Activated T-cell treated with anti-CD3 and anti-CD28 coated beads for 48 hours (primary cell): ENCODE measurements at places on chromosomes 16 and 17.

DNA sequence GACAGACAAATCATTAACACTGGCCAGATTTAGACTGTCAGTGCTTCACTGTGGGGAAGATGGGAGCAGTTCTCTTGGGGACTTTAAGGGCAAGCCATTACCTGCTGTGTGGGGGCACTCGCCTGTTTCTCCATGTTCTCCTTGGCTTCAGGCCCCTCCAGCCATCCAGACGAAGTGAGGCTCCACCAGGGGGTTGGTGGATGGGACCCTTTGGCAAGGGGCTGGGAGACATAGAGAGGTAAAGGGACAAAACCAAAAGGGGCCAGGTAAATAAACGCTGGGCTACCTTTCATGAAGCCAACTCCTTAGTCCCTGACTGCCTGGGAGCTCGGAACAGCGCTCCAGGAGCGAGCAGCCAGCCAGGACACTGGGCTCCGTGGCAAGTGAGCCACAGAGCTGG, 14.0 kb downstream of the TBX4 start:
- DNase-seq = no peak

DNA sequence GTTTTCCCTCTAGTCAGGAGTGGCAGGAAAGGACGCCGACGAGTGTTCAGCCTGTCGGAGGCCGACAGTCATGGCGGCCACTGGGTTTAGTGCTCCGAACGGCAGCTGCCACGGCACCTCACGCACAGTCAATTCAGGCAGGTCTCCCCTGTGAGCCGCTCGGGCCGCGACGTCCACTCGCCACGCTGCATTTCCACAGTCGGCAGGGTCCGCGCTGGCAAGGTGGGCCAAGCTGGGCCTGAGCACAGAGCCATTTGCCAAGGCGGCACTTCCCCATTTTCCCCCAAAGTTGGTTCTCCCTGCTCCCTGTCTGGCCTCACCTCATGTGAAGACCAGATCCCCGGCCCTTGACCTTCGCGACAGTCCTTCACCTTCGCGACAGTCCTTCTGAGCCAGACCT, 81.9 kb downstream of the SOCS1 start:
- no peak for DNase-seq

DNA sequence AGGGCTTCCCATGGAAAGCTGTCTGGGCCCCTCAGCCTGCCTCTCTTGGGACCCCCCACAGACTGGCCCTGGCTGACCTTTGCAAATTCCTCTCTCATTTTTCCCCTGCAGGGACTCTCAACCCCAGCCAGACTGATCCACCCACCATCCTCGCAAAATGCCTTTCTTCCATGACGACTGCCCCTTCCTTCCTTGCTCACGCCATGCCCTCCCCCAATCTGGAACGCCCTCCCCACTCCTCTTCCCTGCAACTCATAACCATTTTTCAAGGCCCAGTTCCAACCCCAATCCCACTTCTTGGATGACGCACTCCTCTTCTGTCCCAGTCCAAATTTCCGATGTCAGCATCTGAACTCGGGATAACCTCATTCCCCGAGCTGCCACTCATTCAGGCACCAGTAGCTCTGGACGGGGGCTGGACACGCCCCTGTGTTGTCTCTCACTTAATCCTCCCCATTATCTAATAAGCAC, 1.3 kb upstream of the DNAI2 start:
- no peak for DNase-seq

GRCh38 chr16:1877089-1877488, 5.1 kb upstream of the MEIOB start:
- no peak for DNase-seq

DNA sequence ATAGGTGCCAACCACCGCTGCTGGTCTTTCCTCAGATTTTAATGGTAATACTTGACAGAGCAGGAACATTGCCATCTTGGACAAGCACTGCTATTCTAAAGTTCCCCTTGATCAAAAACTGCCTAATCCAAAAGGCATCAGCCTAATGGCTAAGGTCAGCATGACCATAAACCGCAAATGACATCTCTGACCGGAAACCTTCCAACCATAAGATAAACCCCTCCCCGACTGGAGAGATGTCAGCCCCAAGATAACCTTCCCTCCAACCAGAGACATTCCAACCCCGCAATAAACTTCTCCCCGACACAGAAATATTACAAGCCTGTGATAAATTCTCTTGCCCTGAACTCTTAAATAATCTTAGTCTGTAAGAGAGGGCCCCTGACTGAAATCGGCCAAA, 7.4 kb upstream of the DHX40 start:
- DNase-seq = no peak

GRCh38 chr17:34261568-34262337, 6.7 kb downstream of the CCL2 start:
- no peak for DNase-seq

DNA sequence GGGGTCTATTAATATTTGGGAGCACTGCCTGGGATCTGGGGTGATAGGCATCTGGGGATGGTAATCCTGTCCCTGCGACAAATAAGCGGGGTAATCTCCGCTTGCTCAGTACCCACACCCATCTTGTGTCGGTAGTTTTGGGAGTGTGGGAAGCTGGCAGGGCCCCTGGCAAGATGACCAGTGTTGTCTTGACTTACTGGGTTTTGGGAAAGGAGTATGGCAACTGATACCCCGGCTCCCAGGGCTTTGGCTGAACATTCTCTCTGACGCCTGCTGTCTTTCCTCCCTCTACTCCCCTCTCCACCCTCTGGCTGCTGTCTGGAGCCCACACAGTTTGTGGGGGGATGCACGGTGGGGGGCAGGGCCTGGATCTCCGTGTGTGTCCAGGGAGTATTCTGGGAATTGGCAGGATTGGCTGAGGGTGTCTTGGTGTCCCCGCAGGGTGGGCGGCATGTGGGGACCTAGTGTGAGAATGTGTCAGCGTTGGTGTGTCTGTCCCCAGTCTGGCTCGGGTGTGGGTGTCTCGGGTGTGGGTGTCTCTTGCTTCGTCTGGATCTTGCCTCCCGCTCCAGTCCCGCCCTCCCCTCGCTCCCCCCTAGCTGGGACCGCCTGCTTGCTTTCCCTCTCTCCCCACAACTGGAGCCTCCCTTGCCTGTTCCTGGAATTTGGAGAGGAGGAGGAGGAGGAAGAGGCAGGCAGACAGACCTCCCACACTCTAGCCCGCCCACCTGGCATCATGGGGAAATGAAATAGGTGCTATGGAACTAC, 12.0 kb downstream of the RARA start:
- no peak for DNase-seq

- DNase-seq = no peak
These were observed 16.2 kb upstream of the ASGR2 start for GRCh38 chr17:7130621-7131422.

DNA sequence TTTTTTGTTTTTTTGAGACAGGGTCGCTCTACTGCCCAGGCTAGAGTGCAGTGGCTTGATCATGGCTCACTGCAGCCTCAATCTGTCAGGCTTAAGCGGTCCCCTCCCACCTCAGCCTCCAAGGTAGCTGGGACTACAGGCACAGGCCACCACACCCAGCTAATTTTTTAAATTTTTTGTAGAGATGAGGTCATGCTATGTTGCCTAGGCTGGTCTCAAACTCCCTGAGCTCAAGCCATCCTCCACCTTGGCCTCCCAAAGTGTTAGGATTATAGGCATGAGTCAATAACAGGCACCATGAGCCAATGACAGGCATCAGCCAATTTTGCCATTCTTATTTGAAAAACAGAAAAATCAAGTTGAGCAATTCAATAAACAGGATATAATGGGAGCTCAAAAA, 125.0 kb downstream of the SPAG9 start:
- DNase-seq = no peak

- no peak for DNase-seq
These were observed 44.6 kb upstream of the ADCY9 start for GRCh38 chr16:4160658-4161430.

GRCh38 chr17:79202480-79202879, 127.9 kb downstream of the ENGASE start:
- no peak for DNase-seq

DNA sequence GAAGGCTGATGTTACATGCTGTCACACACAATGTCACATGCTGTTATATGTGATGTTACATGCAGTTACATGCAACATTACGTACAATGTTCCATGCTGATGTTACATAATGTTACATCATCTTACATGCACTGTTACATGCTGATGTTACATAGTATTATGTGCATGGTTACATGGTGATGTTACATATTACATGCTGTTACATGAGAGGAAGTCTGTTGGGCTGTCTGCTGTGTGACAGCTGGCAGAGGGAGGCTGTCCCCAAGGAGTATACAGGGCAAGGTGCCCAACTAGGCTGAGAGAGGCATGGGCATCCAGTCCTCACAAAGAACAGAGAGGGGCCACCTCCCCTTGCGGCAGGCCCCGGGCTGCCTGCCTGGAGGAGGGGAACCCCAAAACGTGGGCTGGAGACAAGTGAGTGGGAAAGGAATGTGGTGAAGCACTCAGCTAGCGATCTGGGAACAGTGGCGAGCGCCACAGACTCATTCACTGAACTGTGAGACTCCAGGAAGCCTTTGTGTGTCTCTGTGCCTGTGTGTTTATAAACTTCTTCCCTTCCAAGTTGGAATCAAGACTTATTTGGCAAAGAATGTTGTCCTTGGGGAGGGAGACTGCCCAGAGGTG, 30.6 kb downstream of the TMEM92 start:
- DNase-seq = no peak

DNA sequence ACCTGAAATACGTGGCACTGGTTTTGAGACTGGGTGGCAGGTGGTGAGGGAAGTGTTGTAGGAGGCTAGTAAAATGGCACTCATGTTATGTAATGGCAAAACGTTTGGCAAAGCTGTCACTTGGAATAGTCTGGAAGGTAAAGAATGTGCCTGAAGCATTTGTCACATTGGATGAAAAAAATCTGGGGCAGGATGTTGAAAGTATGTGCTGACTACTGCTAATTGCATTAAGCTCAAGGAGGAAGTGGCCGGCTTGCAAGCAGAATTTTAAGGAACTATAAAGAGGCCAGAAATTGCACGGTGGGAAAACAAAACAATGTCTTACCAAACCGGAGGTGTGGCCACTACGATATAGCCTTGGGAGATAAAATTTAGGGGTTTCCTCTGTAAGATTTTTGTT, 26.6 kb upstream of the NLRP1 start:
- DNase-seq = no peak

- DNase-seq = no peak
These were observed 551.1 kb upstream of the CDH11 start for GRCh38 chr16:65672960-65673359.

GRCh38 chr17:15649861-15650421, 30.4 kb upstream of the FBXW10B start:
- DNase-seq = no peak

DNA sequence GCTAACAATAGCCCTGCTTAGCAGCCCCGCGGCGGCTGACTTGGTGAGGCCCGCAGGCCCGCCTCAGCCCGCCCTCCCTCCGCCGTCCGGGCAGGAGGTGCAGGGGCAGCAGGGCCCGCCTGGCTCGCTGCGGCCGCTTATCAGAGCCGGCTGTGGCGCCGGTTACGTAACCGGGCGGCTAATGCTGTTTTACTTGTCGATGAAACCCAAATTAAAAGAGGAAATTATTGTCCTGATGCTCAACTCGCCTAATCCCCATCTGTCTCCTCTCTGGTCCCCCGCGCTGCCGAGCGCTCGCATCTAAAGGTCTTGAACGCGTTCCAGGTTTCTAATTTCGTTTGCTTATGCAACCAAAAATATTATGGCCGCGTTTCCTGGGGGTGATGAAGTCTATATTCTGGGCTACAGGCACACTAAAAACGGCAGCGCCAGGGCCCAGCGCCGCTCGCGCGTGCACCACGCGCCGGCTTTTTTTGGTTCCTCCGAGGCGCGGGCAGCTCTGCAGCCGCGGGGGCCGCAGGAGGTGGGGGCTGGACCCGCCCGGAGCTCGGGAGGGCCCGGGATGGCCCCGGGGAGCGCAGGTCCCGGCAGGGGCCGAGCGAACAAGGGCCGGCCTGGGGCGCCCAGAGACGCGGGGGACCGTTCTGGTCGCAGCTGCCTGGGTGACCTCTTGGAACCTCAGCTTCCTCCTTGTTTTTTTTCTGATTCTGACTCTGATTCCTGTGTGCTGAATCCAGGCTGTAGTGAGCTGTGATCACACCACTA, 65.2 kb upstream of the TOB1 start:
- no peak for DNase-seq

DNA sequence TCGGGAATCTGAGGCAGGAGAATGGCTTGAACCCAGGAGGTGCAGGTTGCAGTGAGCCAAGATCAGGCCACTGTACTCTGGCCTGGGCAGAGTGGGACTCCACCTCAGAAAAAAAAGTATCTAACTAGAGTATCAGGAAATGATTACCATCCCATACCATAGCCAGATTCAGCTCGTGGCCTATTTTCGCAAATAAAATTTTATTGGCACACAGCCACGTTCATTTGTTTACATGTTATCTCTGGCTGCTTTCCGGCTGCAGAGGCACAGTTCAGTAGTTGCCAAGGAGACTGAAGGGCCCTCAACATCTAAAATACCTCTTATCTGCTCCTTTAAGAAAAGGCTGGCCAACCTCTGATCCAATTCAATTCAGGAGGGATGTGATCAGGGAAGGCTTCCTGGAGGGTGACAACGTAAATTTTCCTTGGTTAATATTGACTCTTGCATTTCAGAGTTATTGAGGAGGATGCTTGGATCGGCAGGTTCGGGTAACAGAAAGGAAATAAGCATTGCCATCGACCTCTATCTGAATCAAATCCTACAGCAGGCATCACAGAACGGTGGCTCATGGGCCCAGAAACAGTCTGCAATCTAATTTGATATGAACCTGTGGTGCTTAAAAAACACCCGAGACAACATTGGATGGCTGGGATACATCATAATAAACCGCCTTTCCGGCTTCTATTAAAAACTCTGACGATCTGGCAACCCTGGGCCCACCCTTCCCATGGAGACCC, 73.8 kb downstream of the XYLT1 start:
- DNase-seq = no peak

DNA sequence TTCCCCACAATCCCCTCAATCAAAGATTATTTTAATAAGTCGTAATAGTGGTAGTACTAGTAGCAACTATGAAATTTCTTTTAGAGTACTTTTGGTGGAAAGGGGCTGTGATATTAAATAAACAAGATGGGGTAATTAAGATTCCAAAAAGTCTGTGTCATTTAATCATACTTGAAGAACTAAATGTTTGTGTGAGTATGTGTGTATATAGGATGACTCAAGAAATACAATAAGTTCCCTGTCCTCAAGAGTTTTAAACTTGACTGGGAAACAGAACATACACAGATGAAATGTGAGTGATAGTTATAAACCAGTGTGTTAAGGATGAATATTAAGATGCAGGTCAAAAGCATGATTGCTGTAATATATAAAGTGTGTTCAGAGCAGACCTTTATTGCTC, 2.3 kb downstream of the ALDH3A2 start:
- DNase-seq = no peak

- DNase-seq = no peak
These were observed 17.3 kb upstream of the KRT24 start for GRCh38 chr17:40720899-40721298.
